Suppressor macrophage treated with lipopolysaccharide for 1 hour (primary cell): ENCODE measurements at places on chromosomes 11 and 22.

- DNase-seq, result peak; percentile 73
These were observed 6.3 kb upstream of the OSM start for GRCh38 chr22:30272781-30273601.

DNA sequence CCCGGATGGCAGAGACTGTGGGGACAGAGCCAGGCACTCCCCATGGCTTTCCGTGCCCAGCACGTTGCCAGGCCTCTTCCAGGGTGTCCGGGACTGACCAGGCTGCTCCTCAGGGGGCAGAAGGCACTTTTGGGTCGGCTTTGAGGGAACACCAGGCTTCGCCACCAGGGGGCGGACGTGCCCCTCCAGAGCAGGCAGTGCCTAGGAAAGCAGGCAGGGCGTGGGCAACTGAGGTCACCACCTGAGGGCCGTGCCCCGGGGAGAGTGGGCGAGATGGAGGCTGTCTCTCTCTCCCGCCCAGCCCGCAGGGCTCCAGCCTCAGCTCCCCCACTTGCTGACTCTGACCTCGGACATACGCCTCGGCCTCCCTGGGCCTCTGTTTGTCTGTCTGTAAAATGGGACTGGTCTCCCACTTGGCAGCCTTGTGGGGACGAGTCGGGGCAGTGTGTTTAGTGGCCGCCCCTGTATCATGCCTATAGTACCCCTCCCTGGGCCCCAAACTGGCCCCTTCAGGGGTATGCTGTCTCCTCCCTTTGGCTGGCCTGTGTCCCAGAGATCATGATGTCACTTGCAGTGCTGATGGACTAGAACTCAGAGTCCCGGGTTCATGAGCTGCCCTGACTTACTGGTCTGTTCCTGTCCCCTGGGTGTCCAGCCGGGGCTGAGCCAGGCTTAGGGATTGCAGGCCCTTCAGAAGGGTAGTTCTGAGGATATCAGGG is 4.4 kb upstream of the PRR5 start:
- peak; percentile 89 for DNase-seq

DNA sequence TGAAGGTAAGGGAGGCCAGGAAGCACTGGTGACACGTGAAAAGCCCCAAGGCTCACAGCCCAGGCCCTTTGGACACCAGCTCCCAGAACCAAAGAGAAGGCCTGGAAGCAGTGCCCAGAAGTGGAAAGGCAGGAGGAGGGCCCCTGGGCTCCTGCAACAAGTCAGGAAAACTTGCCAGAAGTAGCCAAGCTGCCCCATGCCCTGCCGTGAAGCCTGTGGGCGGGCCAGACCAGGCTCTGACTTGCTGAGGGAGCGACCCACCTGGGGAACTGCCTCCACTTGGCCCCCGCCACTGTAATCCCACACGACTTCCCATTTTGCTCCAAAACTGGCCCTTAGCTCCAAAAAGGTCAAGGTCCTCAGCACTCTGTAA is 51.3 kb upstream of the ARFGAP3 start:
- DNase-seq, result no peak

- DNase-seq, result no peak
These were observed 17.4 kb downstream of the NPAT start for GRCh38 chr11:108204929-108205499.

- no peak for DNase-seq
These were observed 84.4 kb downstream of the CD44 start for GRCh38 chr11:35223371-35223796.

- no peak for DNase-seq
These were observed 433.3 kb downstream of the BUD13 start for GRCh38 chr11:116339306-116340098.

DNA sequence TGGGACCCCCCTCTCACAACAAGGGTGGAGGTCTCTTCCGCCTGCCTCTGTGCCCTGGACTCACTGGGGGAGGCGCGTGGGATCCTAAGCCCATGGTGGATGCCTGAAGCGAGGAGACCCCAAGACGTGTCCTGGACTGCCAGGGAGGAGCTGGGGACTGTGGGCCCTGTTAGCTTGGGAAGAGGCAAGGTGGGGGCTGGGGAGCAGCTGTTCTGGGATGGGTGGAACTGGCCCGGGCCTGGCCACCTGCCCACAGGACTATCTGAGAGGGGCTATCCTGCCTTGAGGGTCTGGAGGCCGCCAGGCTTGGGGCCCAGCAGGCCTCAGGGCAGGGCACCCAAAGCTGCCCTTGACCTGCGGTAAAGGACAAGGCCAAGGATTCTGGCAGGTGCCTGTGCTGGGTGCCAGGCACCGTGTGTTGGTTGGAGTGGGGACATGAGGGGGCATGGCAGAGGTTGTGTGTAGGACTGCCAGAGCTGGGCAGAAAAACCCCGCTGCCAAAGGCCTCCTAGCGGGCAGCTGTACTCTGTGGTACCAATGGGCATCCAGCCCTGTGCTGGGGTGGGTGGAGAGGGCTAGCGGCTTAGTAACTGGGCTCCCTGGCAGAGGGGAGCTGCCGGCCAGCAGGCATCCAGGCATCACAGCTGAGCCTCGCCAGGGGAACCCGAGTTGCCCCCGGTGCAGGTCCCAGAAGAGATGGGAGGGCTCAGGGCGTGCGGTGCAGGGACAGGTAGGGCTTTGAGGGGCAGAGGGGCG is 670 bp downstream of the LSP1 start:
- no peak for DNase-seq
